ENCODE measurements at places on chromosomes 6 and 20. TPM values are rescaled to one million over a fixed set of nuclear protein-coding genes. Genes with fewer than 3 reads are reported as not detected.

SCAF8 gene
- total RNA-seq, result 75.8 TPM

DSP gene
- total RNA-seq, result 171 TPM

C6orf132 gene
- 22.4 TPM for total RNA-seq

DNA sequence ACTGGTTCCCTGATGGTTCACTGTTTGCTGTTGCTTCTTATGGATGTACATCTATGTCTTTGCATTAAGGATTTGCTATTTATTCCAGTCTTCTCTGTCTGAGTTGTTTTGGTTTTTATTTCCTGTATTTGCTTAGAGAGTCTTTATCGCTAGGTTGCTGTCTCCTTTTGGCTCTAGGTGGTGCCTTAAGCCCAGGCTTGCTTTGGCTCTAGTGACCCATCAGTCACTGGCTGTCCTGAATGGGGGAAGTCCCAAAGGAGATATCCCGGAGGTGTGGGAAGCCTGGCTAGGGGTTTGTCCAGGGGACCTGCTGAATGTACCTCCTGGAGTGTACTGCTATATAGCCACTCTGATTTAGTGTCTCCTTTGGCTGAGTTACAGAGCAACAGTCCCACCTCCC is 53.4 kb downstream of the MCHR2 start:
- no peak overlapping the region for H3K27ac ChIP-seq
- H3K36me3 ChIP-seq, result no peaks in the 10 kb centered on the region
- H3K4me3 ChIP-seq, result no peak overlapping the region
- H3K27me3 ChIP-seq, result peaks cover 40% of the 10 kb centered on the region

DNA sequence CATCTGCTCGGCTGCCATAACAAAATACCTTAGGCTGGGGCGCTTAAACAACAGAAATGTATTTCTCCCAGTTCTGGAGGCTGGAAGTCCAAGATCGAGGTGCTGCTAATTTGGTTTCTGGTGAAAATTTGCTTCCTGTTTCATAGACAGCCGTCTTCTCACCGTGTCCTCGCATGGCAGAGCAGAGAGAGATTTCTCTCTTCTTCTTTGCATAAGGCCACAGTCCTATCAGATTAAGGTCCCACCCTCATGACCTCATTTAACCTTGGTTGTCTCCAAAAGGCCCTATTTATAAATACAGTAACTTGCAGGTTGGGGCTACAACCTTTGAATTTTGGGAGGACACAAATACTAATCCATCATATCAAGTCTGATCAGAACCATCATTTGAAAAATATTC is 544.3 kb downstream of the KIF16B start:
- H3K27ac ChIP-seq, result no peak overlapping the region
- no peaks in the 10 kb centered on the region for H3K36me3 ChIP-seq
- DNase-seq, result no peak
- H3K4me3 ChIP-seq, result no peak overlapping the region

DNA sequence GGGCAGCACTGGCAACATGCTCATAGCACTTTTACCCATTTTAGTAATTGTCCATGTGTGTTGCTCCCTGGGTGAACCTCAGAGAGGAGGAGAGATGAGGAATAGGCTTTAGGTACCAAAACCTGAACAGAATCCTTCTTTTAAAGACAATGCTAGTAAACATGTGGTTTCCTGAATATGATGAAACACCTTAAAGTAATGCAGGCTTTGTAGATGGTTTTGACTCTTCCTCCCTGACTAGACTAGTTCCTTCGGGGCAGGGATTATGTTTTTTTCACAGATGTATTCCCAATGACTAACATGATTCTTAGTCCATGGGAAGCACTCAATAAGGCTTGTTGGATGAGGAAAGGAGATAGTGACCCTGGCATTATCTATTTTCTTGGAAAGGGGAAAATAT is 367.6 kb upstream of the JAG1 start:
- H3K27ac ChIP-seq, result no peak overlapping the region
- no peak overlapping the region for H3K4me3 ChIP-seq
- no peak for DNase-seq
- peaks cover 8% of the 10 kb centered on the region for H3K4me1 ChIP-seq
- H3K36me3 ChIP-seq, result no peaks in the 10 kb centered on the region

GRCh38 chr6:63814459-63814858 is 178.9 kb downstream of the PHF3 start:
- H3K27me3 ChIP-seq, result no peaks in the 10 kb centered on the region
- no peaks in the 10 kb centered on the region for H3K36me3 ChIP-seq
- H3K27ac ChIP-seq, result no peak overlapping the region

DNA sequence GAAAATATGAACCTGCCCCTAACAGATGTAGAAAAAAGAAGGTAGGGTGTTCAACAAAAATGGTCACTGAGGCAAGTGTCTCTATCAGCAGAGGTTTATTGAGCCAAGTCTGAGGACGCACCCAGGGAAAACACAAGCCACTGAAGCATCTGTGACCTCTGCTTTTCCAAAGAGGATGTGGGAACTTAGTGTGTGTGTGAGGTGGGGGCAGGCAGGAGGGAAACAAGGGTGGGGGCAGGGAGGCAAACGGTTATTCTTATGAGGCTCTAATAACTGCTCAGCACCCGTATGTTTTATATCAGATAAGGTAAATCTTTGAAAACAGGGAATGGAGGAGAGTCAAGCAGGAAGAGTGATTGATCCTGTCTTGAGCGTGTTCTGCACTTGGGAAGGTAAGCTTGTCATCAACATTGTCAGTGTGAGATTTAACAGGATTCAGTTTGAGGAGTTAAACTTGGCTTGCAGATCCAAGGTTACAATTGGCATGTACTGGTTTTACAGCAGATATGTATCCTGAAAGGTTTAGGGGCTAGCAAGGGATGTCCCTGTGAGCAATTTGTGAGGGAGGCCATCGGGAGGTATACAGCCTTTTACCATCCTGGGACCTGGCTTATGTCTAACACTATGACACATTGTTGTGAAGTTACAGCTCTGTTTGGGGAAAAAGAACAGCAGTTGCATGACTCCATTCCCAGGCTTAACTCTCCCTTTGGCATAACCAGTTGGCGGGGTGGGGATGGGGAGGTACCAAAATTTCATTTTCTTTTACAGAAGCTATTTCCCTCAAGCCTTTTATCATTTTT is 33.7 kb downstream of the NINL start:
- no peak overlapping the region for H3K4me3 ChIP-seq
- H3K36me3 ChIP-seq, result peaks cover 1% of the 10 kb centered on the region
- no peak for DNase-seq
